ENCODE measurements at places on chromosomes 1 and 21. TPM values are rescaled to one million over a fixed set of nuclear protein-coding genes. Genes with fewer than 3 reads are reported as not detected.

- no peak overlapping the region for H3K27ac ChIP-seq
- DNase-seq, result no peak
- H3K4me1 ChIP-seq, result no peaks in the 10 kb centered on the region
- H3K27me3 ChIP-seq, result no peaks in the 10 kb centered on the region
- no peaks in the 10 kb centered on the region for H3K36me3 ChIP-seq
Observed at GRCh38 chr1:70465911-70466310, 54.8 kb downstream of the CTH start.

DNA sequence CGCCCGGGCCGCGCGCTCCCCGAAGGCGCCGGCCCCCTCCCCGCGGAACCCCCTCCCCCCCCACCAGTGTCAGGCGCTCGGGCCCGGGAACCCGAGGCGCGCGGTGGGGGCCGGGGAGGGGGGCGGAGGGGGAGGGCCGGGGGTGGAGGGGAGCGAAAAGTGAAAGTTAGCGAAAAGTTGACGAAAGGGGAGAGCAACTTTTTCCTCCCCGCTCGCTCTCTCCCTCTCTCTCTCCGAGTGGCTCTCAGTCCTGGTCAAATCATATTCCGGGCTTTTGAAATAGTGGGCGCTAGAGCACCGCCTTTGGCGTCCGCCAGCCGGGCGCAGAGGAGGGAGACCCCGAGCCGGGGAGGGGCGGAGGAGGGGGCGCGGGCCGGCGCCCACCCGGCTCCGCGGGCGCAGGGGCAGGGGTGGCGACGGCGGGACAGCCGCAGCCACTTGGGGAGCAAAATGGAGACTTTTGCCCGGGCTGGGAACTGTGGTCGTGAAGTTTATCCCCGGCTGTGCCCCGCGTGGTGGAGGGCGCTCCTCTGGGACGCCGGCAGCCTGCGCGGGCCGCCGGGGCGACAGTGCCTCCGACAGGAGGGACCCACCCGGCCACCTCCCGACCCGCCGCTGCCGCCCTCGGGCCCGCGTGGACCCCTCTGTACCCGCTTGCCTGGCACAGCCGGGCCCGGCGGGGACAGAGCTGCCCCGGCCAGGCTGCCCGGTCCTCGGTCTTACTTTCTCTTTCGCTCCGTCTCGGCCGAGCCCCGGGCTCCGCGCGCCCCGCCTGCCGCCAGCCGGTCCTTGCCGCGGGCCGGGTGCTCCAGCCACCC, 697 bp downstream of the PRDM16 start:
- H3K27me3 ChIP-seq, result peaks cover 83% of the 10 kb centered on the region
- peak; percentile 38 for DNase-seq
- no peak overlapping the region for H3K27ac ChIP-seq
- no peaks in the 10 kb centered on the region for H3K4me1 ChIP-seq
- no peaks in the 10 kb centered on the region for H3K36me3 ChIP-seq
- peak overlapping the region; percentile 32 for H3K4me3 ChIP-seq

- peak; percentile 49 for DNase-seq
- peaks cover 2% of the 10 kb centered on the region for H3K4me1 ChIP-seq
- no peaks in the 10 kb centered on the region for H3K27me3 ChIP-seq
- peak overlapping the region; percentile 2 for H3K27ac ChIP-seq
Observed at GRCh38 chr1:119838236-119838635, 27.0 kb upstream of the REG4 start.

DNA sequence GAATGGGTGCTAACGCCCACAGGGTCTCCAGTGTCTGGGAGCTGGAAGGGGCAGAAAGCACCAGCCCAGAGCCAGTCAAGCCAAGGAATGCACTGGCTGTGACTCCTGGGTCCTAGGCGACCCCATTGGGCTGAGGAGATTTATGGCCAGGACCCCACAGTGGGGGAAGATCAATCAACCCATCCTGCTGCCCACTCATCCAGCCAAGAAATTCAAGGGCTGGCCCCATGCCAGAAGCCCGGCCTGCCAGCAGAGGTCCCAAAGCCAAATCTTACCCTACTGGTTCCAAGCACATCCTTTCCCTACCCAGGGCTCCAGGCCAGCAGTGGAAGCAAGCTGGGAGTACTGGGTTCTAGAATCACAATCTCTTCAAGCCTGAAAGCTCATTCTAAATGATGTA, 6.8 kb upstream of the PDZK1IP1 start:
- H3K4me1 ChIP-seq, result peaks cover 15% of the 10 kb centered on the region
- H3K27ac ChIP-seq, result no peak overlapping the region
- no peak for DNase-seq
- no peak overlapping the region for H3K4me3 ChIP-seq

DNA sequence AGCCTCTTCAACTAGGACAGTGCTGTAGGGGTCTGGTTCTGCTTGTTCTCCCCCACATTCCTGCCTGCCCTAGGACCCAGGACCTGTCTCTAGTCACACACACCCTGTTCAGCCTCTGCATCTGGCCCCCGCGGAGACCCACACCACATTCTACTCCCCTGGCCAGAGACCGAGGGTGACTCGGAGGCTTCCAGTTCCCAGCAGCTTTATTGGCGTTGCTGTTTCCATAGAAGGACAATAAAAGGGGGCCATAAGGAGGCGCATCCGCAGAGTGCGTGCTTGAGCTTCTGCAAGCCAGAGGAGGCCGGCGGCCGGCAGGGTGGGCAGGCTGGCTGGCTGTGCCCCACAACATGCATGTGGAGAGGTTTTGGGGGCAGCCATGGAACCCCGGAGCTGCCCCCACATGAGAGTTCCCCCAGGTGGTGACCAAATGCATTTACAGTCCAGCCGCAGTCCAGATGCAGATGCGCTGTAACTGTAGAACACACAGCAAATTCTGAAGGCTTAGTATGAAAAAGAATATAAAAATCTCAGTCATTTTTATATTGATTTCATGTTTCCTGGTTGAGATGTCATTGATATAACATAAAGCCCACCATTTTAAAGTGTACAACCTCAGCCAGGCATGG, 52.4 kb downstream of the PDE9A start:
- H3K27me3 ChIP-seq, result no peaks in the 10 kb centered on the region
- no peaks in the 10 kb centered on the region for H3K4me1 ChIP-seq
- H3K27ac ChIP-seq, result no peak overlapping the region

- no peak overlapping the region for H3K27ac ChIP-seq
- no peaks in the 10 kb centered on the region for H3K4me1 ChIP-seq
- H3K36me3 ChIP-seq, result no peaks in the 10 kb centered on the region
- no peak for DNase-seq
Observed at GRCh38 chr1:242430956-242431355, 93.5 kb downstream of the PLD5 start.

- no peak overlapping the region for H3K4me3 ChIP-seq
- H3K36me3 ChIP-seq, result no peaks in the 10 kb centered on the region
- no peaks in the 10 kb centered on the region for H3K4me1 ChIP-seq
- no peaks in the 10 kb centered on the region for H3K27me3 ChIP-seq
Observed at GRCh38 chr21:36489776-36490165, 9.8 kb upstream of the CLDN14 start.

The NPPA gene
- 1.8 TPM for polyA plus RNA-seq

The LCE1F gene
- polyA plus RNA-seq, result not detected

The EPHA2 gene
- polyA plus RNA-seq, result 18.5 TPM
